Lung (tissue), 17 donors: ENCODE measurements at places on chromosomes 7 and 10. TPM values are rescaled to one million over a fixed set of nuclear protein-coding genes. Genes with fewer than 3 reads are reported as not detected.

- no peak overlapping the region for H3K4me3 ChIP-seq
- H3K27ac ChIP-seq: no peak overlapping the region
- no peaks in the 10 kb centered on the region for H3K27me3 ChIP-seq
Measured at GRCh38 chr7:158368449-158368848, 219.2 kb downstream of the PTPRN2 start.

ELMO1 gene
- 183 TPM for total RNA-seq

- H3K4me3 ChIP-seq: no peak overlapping the region
- no peaks in the 10 kb centered on the region for H3K36me3 ChIP-seq
- H3K27me3 ChIP-seq: no peaks in the 10 kb centered on the region
- no peaks in the 10 kb centered on the region for H3K4me1 ChIP-seq
- no peak for DNase-seq
Measured at GRCh38 chr7:79949778-79950177, 184.9 kb upstream of the GNAI1 start.

SORBS1 gene
- total RNA-seq: 68.9 TPM

DNA sequence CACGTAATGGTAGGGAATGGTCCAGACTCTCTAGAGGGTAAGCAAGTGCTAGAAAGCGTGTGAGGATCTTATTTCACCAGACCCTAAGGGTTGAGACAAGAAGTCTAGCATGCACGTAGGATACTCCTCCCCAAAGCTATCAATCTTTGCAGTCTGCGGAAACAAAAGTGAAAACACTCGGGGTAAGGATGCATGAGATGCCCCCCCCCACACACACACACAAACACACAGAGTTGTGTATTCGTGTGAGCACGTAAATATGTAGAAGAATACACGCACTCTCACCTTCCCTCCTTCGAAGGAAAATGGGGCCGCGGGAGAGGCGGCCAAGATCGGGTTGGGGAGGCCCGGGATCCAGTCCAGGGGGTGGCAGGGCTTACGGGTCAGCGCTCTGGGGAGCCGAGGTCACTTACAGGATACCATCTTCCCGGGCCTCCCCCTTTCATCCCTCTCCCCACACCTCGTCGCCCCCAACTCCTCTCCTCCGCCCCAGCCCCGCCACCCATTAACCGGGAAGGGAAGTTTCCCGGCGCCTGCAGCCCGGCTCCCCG is 455 bp downstream of the CUL2 start:
- peak overlapping the region; percentile 96 for H3K27ac ChIP-seq
- DNase-seq: peak; percentile 59
- H3K27me3 ChIP-seq: no peaks in the 10 kb centered on the region
- peak overlapping the region; percentile 93 for H3K4me3 ChIP-seq

AKR1C2 gene
- 56.6 TPM for total RNA-seq

TRIM50 gene
- total RNA-seq: not detected

MYH16 gene
- total RNA-seq: not detected

DNA sequence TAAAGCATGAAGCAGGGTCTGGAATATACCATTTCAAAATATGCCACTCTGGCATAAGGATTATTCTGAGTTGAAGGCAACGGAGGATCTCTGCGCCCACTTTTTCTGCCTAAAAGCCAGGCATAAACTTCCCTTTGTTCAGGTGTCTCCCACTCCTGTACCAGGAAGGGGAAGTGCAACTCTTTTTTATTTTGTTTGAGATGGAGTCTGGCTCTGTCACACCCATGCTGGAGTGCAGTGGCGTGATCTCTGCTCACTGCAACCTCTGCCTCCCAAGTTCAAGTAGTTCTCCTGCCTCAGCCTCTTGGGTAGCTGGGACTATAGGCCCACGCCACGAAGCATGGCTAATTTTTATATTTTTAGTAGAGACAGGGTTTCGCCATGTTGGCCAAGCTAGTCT is 18.2 kb downstream of the SVIL start:
- no peak for DNase-seq
- H3K27me3 ChIP-seq: no peaks in the 10 kb centered on the region
- H3K27ac ChIP-seq: no peak overlapping the region

- no peaks in the 10 kb centered on the region for H3K36me3 ChIP-seq
- DNase-seq: no peak
- H3K27me3 ChIP-seq: no peaks in the 10 kb centered on the region
Measured at GRCh38 chr10:126227762-126228134, 160.5 kb downstream of the ADAM12 start.

DNA sequence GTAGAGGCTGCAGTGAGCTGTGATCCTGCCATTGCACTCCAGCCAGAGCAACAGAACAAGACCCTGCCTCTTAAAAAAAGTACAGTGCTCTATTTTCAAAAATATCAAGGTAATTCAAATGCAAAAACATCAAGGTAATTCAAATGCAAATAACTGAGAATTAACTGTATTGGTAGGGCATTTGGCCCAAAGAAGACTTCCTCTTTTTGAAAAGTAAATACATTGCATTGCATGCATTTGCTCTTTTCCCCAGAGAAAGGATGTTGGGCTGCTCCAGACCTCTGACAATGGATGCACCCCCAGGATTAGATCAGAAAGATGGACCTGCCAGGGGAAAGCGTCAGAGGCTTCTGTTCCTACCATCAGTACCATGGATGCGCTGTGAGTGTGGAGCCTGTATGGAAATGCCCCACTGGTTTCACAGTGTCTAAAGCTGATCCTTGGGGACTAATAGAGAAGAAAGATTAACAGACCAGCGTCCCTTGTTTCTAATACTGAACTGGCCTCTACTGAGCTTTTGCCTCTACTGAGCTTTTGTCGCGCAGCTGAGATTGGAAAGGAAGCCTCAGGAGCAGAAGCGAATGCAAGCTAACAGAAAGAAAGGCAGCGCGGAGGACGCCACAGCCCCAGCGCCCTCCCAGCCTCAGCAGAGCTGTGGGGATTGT is 93.5 kb upstream of the LYZL2 start:
- H3K36me3 ChIP-seq: no peaks in the 10 kb centered on the region
- no peaks in the 10 kb centered on the region for H3K27me3 ChIP-seq
- H3K4me3 ChIP-seq: no peak overlapping the region

LRWD1 gene
- total RNA-seq: 28.4 TPM

GRCh38 chr7:23468526-23469149 is 1.7 kb downstream of the IGF2BP3 start:
- H3K27ac ChIP-seq: no peak overlapping the region
- H3K4me3 ChIP-seq: no peak overlapping the region
- H3K36me3 ChIP-seq: no peaks in the 10 kb centered on the region
- H3K4me1 ChIP-seq: peaks cover 31% of the 10 kb centered on the region
- DNase-seq: peak; percentile 44

GRCh38 chr7:5418285-5418582 is 5.4 kb downstream of the TNRC18 start:
- H3K27ac ChIP-seq: no peak overlapping the region
- H3K4me1 ChIP-seq: peaks cover 22% of the 10 kb centered on the region
- H3K36me3 ChIP-seq: peaks cover 11% of the 10 kb centered on the region

GRCh38 chr7:73839743-73840714 is 2.3 kb downstream of the METTL27 start:
- H3K4me3 ChIP-seq: no peak overlapping the region
- DNase-seq: no peak
- H3K27me3 ChIP-seq: no peaks in the 10 kb centered on the region
- no peak overlapping the region for H3K27ac ChIP-seq
- no peaks in the 10 kb centered on the region for H3K36me3 ChIP-seq

GRCh38 chr10:60048091-60048501 is 141.7 kb upstream of the CCDC6 start:
- H3K4me1 ChIP-seq: peaks cover 6% of the 10 kb centered on the region
- no peak overlapping the region for H3K27ac ChIP-seq
- no peaks in the 10 kb centered on the region for H3K27me3 ChIP-seq
- peak; percentile 19 for DNase-seq
- no peaks in the 10 kb centered on the region for H3K36me3 ChIP-seq
- no peak overlapping the region for H3K4me3 ChIP-seq

- H3K27ac ChIP-seq: no peak overlapping the region
- H3K36me3 ChIP-seq: no peaks in the 10 kb centered on the region
- no peaks in the 10 kb centered on the region for H3K27me3 ChIP-seq
- no peaks in the 10 kb centered on the region for H3K4me1 ChIP-seq
Measured at GRCh38 chr7:98687111-98687751, 70.1 kb downstream of the NPTX2 start.

DNA sequence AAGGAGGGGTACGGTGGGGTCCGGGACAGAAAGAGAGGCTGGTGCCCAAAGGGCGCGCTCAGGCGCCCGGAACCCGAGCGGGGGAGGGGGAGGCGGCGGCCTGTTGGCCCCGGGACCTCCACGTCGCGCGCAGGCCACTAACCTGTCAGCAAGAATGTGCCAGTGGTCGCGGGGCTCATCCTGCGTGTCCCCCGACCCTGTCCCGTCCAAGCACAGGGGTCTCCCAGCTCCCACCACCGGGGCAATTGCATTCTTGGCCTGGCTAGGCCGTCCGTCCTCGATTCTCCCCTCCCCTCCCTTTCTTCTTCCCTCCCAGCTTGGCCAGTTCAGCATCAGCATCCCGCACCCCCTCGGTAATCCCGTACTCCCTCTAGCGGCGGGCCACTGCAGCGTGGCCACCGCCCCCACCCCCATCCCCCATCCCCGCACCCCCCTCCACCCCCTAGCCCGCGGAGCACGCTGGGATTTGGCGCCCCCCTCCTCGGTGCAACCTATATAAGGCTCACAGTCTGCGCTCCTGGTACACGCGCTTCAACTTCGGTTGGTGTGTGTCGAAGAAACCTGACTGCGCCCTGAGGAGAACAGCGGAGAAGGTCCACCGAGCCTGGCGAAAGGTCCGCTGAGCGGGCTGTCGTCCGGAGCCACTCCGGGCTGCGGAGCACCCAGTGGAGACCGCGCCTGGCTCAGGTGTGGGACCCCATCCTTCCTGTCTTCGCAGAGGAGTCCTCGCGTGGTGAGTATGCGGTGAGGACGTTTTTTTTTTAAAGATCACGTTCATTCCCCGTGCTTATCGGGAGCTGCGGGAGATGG is at the start of gene SGCE:
Gene SGCE, minus strand, starts transcription at position 286 of the 810 bp plus-strand sequence. Its CDS starts 35 bp downstream, at position 251.
- peak within 1 kb of the TSS; percentile 78 for H3K27ac ChIP-seq
- peaks cover 2% of the 10 kb centered on the region for H3K4me1 ChIP-seq
- H3K4me3 ChIP-seq: peak within 1 kb of the TSS; percentile 62
- H3K36me3 ChIP-seq: no peaks in the 10 kb centered on the region
- peak; percentile 83 for DNase-seq
- H3K27me3 ChIP-seq: peaks cover 6% of the 10 kb centered on the region

HTR5A gene
- total RNA-seq: not detected

OPN1SW gene
- not detected for total RNA-seq

- no peak overlapping the region for H3K27ac ChIP-seq
- no peak overlapping the region for H3K4me3 ChIP-seq
- no peaks in the 10 kb centered on the region for H3K4me1 ChIP-seq
- no peaks in the 10 kb centered on the region for H3K36me3 ChIP-seq
- peaks cover 12% of the 10 kb centered on the region for H3K27me3 ChIP-seq
Measured at GRCh38 chr10:130127364-130128061, 8.7 kb upstream of the GLRX3 start.

GRCh38 chr10:77967611-77968022 is 41.1 kb upstream of the DLG5 start:
- no peak overlapping the region for H3K4me3 ChIP-seq
- H3K4me1 ChIP-seq: peaks cover 7% of the 10 kb centered on the region
- no peak overlapping the region for H3K27ac ChIP-seq
- no peaks in the 10 kb centered on the region for H3K36me3 ChIP-seq
- H3K27me3 ChIP-seq: no peaks in the 10 kb centered on the region

LRRC17 gene
- total RNA-seq: 81.6 TPM

TAF3 gene
- 7.0 TPM for total RNA-seq

KIAA1217 gene
- 35.1 TPM for total RNA-seq

DNA sequence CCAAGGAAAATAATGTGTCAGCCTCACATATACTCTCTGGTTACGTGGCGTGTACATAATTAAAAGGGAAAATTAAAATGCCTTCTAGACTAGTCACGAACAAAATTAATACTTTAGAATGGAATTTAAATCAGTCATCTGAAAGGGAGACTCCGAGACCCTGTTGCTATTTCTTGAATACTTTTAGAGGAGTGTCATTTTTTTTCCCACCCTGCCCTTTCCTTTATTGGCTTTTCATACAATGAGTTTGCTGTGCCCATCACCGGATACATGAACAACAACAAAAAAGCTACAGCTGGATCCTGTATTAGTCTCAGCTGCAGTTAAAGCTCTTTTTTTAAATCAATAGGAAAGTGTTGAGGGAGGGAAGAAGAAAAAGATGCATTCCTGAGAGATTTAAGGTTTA is 20.1 kb downstream of the CYTH3 start:
- H3K4me1 ChIP-seq: peaks cover 15% of the 10 kb centered on the region
- H3K27ac ChIP-seq: no peak overlapping the region
- DNase-seq: peak; percentile 45
- no peaks in the 10 kb centered on the region for H3K27me3 ChIP-seq
- H3K36me3 ChIP-seq: no peaks in the 10 kb centered on the region

DNA sequence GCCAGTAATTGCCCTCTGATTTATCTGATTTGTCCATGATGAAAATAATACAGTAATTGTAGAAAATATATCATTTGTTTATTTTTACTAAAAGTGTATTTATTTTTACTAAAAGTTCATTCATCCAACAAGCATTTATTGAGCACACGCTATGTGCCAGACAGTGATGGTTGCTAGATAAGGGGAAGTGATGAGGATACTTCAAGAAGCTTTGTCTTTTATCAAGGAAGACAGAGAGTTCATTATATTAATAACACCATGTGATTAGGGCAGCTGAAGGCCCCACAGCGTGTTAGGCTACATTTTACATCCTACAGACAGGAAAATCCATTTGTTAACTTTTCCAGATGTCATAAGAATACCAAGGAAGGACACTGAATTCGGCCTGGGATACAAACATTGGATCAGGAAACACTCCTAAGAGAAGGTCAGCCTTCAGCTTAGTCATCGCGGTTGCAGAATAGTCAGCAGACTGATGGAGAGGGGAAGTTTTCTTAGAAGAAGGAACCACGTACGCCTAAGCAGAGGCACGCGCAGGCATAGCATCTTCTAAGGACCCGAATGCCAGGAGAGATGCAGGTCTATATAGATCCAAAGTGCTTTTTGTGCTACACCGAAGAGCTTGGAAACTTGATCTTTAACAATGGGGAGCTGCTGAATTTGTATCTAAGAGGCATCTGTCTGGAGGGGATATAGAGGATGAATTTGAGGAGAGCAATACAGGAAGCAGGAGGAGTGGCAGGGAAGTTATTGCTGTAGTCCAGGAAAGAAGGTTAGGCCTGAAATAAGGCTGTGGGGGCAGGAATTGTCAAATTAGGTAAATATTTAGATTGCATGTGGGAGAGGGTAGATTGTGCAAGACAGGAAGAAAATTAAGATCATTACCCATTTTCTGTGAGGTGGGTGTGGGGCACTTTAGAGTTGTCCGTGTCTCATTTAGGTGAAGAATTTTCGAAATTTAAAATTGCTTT is 85.7 kb downstream of the LRGUK start:
- DNase-seq: no peak
- H3K27me3 ChIP-seq: no peaks in the 10 kb centered on the region
- H3K36me3 ChIP-seq: no peaks in the 10 kb centered on the region

DNA sequence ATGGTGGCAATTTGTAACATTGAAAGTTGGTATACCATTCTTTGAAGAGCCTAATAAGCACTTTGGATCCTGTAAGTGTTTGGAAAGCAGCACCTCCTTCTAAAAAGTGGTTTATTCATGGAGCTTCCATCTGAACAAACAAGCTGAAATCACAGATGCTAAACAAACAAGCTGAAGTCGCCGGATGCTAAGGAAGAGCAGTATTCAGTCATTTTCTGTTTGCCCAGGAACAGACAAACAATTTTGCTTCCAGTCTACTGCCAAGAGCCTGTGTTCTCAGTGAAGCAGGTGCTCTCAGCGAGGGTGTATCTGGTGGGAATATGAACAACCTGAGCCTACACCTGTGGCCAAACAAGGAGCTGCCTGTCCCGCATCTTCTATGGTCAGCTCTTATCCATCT is 6.3 kb downstream of the COL28A1 start:
- DNase-seq: no peak
- H3K27ac ChIP-seq: no peak overlapping the region
- H3K27me3 ChIP-seq: no peaks in the 10 kb centered on the region
- H3K36me3 ChIP-seq: no peaks in the 10 kb centered on the region
- no peaks in the 10 kb centered on the region for H3K4me1 ChIP-seq

GRCh38 chr7:150375662-150376521 is 3.2 kb upstream of the ZNF775 start:
- H3K27ac ChIP-seq: no peak overlapping the region
- H3K27me3 ChIP-seq: no peaks in the 10 kb centered on the region
- peaks cover 23% of the 10 kb centered on the region for H3K36me3 ChIP-seq
